Naive thymus-derived CD4-positive, alpha-beta T cell (primary cell): ENCODE measurements at places on chromosomes 7 and 10. TPM values are rescaled to one million over a fixed set of nuclear protein-coding genes. Genes with fewer than 3 reads are reported as not detected.

RBP4 gene
- not detected for total RNA-seq

FOXP2 gene
- not detected for total RNA-seq

MYPN gene
- not detected for total RNA-seq

NPVF gene
- total RNA-seq: not detected

INPP5A gene
- total RNA-seq: 30.7 TPM

C10orf62 gene
- not detected in 2 replicates for total RNA-seq

BMPER gene
- not detected for total RNA-seq

COL17A1 gene
- total RNA-seq: not detected

C10orf143 gene
- 2.6 and 4.0 TPM in 2 replicates for total RNA-seq
